NCI-H1105 treated with DMSO at 0.1 percent for 48 hours (cell line): ENCODE measurements at places on chromosomes 16 and 17.
A peak's percentile ranks its signal among the peaks of the same experiment; 100 is the strongest.

GRCh38 chr17:68085771-68086381 is 50.3 kb downstream of the KPNA2 start:
- no peak for DNase-seq

GRCh38 chr17:33902901-33903449 is 352.1 kb upstream of the CCL2 start:
- no peak for DNase-seq

GRCh38 chr17:45320931-45321461 is 4.2 kb upstream of the MAP3K14 start:
- no peak for DNase-seq

GRCh38 chr16:31700530-31701388 is 172.8 kb upstream of the ZNF267 start:
- no peak for DNase-seq

DNA sequence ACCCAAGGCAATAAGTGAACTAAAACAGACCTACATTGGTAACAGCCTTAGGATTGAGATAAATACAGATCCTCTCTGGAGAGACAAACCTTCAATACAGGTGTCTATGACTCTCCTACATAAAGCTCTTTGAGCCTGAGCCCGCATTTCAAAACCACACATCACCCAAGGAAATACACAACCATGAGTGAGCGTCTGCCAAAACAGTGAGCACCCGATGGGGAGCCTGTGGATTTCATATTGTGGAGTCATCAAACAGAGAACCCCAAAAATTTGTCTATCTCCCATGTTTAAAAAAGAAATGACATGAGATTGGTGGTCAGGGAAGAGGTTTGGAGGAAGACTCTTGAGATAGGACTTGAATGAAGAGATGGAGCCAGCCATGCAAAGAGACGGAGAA is 102.2 kb upstream of the LHX1 start:
- no peak for DNase-seq

GRCh38 chr17:62657690-62658089 is 30.2 kb downstream of the MRC2 start:
- DNase-seq: no peak

GRCh38 chr17:47192554-47192953 is 3.5 kb upstream of the CDC27 start:
- DNase-seq: peak; percentile 27
